Hepatocyte (in vitro differentiated cells): ENCODE measurements at places on chromosomes 6 and 20. TPM values are rescaled to one million over a fixed set of nuclear protein-coding genes. Genes with fewer than 3 reads are reported as not detected.

The LY6G6F gene
- total RNA-seq, result not detected in 2 replicates

The PTCRA gene
- not detected in 2 replicates for total RNA-seq

The SASH1 gene
- 5.3 and 7.8 TPM in 2 replicates for total RNA-seq

The ZBTB12 gene
- total RNA-seq, result 4.4 and 4.9 TPM in 2 replicates

The RRAGD gene
- total RNA-seq, result 22.5 and 28.1 TPM in 2 replicates

The TREML2 gene
- 0.24 and 0.40 TPM in 2 replicates for total RNA-seq

The SLC4A11 gene
- 0.28 and 0.37 TPM in 2 replicates for total RNA-seq

The TRIM26 gene
- 37.2 and 42.3 TPM in 2 replicates for total RNA-seq

The MLN gene
- total RNA-seq, result 2.3 and 6.7 TPM in 2 replicates

The C6orf141 gene
- 1.7 and 2.9 TPM in 2 replicates for total RNA-seq

The APCDD1L gene
- 0.23 TPM in 1 of 2 replicates, not detected in the other for total RNA-seq

The CLVS2 gene
- total RNA-seq, result under 0.01 and 0.07 TPM in 2 replicates

The CST7 gene
- not detected in 2 replicates for total RNA-seq

The SLC22A1 gene
- total RNA-seq, result 6.1 and 6.7 TPM in 2 replicates
